ENCODE measurements at places on chromosomes 6 and 20.
A peak's percentile ranks its signal among the peaks of the same experiment; 100 is the strongest.

DNA sequence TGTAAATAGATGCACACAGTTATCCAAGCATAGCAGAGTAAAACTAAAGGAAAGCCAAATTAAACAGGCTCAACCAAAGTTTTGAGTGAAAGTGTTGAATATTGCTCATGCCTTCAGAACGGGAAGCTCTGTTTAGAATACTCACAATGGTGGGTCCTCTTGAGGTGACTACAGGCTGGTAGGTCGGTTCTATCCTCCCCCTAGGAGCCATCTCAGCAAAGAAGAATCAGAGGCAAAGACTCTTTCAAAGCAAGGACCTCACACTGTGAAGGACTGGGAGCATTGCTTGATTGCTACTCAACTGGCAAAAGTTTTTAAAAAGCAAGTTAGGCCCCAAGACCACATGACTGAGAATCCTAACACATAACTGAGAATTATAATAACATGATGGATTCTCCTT is 88.4 kb upstream of the JAG1 start:
- no peak for DNase-seq

GRCh38 chr6:150813993-150814359 is 51.5 kb upstream of the MTHFD1L start:
- DNase-seq, result no peak

DNA sequence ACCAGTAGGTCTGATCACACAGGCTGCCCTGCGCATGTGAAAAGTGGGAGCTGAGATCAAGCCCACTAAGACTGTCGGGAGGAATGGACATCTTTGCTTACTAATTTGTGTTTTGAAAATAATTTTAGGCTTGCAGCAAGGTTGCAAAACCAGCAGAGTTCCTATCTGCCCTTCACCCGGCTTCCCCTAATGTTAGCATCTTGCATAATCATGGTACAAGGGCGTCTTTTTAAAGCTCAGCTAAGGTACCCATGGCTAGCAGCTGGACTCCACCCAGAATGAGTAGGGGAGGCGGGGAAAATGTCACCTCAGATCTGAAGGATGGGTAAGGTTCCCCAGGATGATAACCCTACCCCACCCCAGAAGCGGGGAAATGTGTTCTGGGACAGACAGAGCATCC is 25.3 kb upstream of the BMP7 start:
- no peak for DNase-seq

- DNase-seq, result no peak
Observed at GRCh38 chr6:19320111-19320581, 517.0 kb upstream of the ID4 start.

DNA sequence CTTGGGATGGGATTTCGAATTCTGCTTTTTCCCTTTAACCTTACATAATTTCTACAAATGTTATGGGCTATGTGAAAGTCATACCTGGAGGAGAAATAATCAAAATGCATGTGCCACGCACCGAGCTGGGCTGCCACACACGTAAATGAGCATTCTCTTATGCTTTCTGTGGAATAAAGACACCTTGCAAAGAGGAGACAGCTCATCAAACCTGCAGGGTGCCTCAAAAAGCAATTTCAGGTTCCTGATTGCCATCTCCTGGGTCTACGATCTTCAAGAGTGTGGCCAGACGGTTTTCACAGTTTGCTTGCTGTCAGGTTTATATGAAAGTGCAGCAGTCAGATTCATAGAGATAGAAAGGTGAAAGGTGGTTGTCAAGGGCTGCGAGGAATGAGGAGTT is 36.6 kb downstream of the DUSP22 start:
- no peak for DNase-seq

- no peak for DNase-seq
Observed at GRCh38 chr6:154656660-154657059, 76.6 kb upstream of the SCAF8 start.

DNA sequence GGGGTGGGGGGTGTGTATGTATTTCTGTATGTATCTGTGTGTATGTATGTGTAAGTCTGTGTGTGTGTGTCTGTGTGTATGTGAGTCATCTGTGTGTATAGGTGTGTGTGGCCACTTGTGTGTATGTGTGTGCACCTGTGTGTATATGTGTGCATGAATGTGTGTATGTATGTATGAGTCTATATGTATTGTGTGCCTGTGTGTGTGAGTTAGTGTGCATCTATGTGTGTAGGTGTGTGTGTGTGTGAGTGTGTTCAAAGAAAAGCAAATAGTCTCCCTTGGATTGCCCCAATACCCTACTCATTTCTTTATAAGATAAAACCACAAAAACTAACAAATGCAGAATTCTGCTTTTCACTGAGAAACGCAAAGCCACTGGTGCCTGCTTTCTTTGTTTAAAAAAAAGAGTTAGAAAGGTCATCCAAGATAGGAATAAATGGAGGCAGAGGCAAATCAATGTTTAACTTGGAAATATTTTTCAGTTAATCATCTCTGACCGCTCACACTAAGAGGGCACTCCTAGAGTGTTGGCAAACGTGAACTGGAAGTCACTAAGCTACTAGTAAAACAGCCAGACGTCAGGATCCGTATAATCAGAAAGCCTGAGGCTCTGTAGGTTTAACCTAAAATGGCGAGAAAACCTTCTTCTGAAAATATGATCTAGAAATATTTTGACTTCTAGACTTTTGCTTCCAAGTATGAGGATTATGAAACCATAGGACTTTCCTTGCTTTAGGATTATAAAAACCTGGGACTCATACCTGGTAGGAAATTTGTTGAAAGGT is 37.4 kb upstream of the JAG1 start:
- DNase-seq, result no peak

DNA sequence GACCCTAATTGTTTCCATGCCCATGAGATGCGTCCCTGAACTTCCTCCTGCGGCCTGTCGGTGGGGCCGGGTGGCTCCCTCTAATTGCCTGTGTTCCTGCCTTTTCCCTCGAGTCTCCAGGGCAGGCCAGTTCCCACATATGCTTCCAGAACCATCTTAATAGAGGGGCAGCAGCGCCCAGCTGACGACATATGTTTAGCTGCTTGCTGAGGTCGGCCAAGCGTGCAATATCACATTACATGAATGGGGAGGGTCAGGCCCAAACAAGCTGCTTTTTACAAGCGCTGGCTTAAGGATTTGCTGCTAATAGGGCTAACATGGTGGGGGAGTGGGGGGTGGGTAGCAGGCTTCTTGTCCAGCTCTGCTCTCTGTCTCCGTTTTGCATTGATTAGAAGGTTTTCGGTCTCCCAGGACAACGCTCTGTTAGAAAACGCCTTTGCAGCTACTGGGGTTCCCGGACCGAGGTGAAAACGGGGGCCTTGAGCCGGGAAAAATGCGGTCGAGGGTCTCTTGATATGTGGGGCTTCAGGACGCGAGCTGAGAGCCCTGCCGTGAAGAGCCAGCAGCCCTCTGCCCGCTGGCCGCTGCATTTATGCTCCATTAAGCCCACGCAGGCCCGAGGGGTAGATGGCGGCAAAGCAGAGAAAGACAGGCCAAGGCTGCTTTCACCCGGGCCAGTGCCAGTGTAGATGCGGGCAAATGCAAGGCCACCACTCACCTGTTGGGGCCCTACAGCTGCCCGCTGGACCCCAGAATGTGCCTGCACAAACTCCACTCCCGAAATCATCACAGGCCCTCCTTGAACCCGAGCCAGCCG is 308.5 kb downstream of the BMP7 start:
- no peak for DNase-seq

DNA sequence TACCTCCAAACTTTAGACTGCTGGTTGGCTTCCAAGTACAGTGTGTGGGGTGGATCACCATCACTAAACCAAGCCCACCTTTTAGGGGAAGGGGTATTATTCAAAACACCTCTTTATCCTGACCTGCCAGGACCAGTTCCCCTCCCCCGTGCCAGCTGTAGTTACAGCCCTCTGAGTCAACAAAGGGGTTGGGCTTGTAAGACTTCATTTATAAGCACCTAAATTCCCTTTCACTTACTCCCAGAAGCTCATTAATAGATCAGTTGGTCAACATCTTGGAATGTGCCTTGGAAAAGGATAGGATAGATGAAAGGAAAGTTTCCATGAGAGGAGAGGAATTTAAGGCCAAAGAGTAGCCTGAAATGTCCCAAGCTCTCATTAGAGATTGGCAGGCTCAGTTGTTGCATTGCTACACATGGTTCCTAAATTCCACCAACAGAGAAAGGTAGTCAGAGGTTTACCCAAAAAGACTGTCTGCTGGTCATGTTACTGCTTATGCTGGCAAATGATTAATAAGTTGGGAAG is 59.2 kb downstream of the TNFAIP3 start:
- peak; percentile 51 for DNase-seq
